ENCODE measurements at places on chromosomes 7 and 10.
A peak's percentile ranks its signal among the peaks of the same experiment; 100 is the strongest.

- DNase-seq: no peak
Observed at GRCh38 chr10:29807163-29807806, 172.5 kb upstream of the SVIL start.

DNA sequence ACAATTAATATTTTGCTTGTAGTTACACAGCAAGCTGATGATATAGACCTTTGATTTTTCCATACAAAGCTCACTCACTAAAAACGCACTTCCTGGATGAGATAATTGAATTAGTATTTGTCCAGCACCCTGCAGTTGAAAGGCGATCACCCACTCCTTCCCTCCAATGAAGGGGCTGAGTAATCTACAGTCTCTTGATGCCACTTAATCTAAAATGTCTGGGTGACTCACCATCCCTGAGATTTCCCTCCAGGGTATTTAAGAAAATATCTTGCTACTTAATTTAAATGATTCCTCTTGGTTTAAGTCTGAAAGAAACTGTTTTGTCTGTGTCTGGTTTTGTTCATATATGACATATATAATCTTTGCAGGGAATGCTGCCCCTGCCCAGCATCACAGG is 515.3 kb downstream of the GRID1 start:
- DNase-seq: no peak

- DNase-seq: no peak
Observed at GRCh38 chr10:102460836-102461186, 9.5 kb upstream of the C10orf95 start.

DNA sequence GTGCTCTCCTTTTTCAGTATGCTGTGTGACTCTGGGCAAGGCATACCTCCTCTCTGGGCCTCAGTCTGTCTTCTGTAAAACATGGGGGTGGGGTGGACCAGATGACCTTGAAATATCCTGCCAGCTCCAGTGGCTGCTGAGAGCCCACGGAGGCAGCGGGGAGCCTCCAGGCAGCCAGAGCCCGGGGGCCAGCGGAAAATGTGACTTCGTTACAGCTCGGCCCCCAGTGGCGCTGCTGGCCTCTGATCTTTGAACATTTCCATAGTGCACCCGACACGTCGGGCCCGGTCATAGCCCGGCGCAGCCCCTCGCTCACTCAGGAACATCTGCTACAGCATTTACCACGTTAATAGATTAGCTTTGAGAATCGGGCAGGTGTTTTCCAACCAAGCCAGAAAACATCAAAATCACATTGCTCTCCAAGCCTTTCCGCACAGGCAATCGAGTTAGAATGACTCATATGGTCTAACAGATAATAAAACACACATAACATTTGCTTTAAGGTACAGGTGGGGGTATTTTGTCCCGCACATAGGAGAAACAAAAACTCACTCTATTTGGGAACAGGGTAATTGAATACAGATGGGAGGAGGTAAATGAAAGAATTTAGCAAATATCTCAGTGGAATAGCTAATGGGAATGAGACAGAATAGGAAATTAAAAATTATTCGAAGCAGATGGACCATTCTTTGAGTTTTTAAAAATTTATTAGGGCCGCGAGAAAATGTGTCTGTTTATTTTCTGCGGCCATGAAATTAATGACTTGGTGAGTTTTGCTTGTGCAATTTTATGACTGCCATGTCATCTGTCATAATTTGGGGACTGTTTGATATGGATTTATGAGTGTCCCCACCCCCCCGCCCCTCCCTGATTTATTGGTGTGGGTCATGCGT is 26.3 kb upstream of the COMTD1 start:
- DNase-seq: peak; percentile 16

DNA sequence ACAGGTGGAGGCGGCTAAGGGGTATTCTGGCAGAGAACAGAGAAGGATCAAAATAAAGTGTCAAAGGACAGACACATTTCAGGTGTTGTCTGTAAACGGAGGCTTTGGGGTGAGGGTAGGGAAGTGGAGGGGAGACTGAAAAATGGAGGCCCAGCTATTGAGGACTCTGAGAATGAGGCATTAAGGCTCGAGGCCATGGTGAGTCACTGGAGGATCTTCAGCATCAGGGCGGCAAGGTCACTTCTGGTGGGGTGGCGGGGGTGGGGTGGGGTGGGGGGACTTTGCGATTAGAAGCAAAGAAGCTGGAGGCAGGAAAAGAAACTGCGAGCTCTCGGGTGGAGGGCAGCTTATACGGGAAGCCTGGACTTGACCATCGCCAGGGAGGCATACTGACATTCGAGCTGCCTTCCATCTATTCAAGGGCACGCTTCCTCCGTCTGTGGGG is 58.4 kb upstream of the PCGF5 start:
- no peak for DNase-seq

GRCh38 chr10:218798-219197 is 83.5 kb downstream of the ZMYND11 start:
- no peak for DNase-seq

DNA sequence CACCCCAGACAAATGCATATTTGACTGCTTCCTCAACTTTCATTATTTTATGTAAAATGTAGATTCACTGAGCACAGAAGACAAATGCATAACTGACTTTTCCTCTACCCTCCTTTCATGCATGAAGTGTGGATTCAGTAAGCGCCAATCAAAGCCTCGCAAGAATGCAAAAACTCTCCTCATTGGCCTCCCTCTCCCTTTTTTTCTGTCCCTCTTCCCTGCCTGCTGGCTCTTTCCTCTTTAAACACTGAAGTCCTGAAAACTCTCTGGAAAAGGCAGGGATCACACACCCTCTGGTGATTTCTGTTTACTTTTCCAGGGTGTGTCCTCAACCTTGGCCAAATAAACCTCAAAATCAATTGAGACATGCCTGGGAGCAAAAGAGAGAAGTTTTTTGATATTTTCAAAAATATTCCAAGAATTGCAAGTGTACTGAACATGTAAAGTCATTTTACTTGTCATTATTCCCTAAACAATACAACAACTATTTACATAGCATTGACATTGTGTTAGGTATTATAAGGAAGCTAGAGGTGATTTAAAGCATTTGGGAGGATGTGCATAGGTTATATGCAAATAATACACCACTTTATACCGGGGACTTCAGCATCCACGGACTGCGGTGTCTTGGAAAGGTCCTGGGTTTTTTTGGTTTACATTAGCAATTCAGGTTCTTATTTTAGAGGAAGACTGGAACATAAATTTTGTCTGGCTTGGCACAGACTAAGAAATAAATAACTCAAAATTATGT is 71.4 kb downstream of the SEC61G start:
- DNase-seq: no peak

GRCh38 chr7:122143376-122143750 is 686 bp downstream of the AASS start:
- no peak for DNase-seq

- no peak for DNase-seq
Observed at GRCh38 chr7:1101563-1102431, 13.9 kb downstream of the GPER1 start.

- no peak for DNase-seq
Observed at GRCh38 chr10:42983591-42983990, 93.3 kb upstream of the RET start.

DNA sequence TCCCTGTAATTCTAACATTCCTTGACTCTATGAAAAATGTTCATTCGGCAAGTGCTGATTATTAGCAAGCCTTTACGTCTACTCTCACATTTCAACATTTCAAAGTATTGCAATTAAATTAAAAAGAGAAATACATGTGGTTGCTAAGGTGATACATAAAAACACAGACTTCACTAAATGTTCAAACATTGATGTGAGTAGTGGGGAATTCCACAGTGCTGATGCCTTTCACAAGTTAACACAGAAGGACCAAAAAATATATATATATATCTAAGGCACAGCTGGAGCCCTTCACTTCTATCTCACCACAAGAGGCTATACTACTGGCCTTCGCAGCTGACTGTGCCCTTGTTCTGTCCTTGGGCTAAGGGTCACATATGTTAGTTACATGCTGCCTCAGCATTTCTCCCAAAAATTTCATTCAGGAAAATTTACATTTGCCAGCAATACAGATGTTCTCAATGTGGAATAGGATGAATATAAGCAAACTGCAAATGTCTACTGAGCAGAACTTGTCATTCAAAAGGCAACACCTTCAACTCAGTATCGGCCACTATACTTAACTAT is 13.9 kb downstream of the CTTNBP2 start:
- no peak for DNase-seq

DNA sequence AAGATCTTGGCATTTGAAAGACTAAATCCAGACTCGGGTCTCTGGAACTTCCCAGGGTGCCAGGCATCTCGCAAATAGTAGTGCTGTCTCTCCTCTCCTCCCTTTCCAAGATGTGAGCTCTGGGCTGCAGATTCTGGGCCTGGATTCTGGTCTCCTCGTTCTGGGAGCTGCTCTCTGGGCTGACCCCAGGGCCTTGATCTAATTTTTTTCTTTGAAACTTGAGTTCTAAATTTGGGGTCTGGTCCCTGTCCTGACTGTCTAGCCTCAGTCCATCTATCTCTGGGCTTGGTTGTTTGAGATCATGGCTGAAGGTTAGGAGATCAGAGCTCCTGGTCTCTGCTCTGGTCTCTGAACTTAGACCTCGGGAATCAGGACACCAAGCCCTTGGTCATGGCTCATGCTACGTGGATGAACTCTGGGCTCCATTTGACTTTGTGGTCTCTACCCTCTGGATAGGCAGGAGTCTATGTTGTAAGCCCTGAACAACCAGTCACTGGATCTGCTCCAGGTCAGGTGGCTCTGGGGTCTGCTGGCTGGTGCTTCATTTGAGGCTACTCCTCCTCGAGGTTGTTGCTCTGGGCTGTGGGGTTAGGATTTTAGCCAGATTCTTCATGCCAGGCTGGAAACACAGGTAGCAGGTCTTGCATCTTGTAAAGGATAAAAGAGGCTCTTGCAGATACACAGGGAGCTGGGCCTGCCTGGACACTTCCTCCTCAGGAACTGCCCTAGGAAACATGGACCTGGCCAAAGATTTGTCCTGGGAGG is 8.0 kb upstream of the MBL2 start:
- DNase-seq: no peak

DNA sequence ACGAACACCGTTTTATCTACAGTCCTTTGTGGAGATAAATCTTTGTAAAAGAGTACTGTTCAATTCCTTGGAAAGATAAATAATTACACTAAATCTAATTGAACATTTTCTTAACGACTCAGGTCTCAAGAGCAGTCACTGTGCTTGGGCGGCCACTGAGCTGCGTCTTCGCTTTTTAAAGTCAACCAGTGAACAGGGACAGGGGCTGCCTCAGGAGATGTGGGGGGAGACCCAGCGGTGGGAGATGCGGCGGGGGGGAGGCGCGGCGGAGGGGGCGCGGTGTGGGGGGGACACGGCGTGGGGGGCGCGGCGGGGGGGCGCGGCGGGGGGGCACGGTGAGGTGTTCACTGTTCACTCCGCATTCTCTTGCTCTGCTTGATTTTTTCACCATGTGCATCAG is 39.8 kb downstream of the CAMK2B start:
- no peak for DNase-seq

DNA sequence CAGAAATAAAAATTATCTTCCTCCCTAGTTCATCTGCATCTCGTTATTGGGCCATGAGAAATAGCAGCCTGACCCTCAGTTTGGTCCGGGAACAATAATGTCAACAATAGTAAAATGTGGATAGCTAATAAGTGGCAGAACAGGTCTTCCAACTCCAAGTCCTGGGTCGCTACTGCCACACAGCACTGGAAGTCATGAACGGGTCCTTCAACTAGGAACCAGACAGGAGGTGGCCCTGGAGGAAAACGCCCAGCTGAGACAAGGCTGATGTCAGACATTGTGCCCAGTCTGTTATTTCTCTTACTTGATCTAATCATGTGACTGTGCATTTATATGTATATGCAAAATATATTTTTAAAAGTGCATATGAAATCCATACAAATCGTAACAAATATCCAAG is 51.8 kb downstream of the PYROXD2 start:
- DNase-seq: no peak
